ENCODE measurements at places on chromosomes 3 and 15.

GRCh38 chr3:34938784-34939183 lies 700.5 kb upstream of the ARPP21 start:
- no peak for DNase-seq

GRCh38 chr15:65771870-65772269 lies 20.2 kb downstream of the DENND4A start:
- no peak for DNase-seq

DNA sequence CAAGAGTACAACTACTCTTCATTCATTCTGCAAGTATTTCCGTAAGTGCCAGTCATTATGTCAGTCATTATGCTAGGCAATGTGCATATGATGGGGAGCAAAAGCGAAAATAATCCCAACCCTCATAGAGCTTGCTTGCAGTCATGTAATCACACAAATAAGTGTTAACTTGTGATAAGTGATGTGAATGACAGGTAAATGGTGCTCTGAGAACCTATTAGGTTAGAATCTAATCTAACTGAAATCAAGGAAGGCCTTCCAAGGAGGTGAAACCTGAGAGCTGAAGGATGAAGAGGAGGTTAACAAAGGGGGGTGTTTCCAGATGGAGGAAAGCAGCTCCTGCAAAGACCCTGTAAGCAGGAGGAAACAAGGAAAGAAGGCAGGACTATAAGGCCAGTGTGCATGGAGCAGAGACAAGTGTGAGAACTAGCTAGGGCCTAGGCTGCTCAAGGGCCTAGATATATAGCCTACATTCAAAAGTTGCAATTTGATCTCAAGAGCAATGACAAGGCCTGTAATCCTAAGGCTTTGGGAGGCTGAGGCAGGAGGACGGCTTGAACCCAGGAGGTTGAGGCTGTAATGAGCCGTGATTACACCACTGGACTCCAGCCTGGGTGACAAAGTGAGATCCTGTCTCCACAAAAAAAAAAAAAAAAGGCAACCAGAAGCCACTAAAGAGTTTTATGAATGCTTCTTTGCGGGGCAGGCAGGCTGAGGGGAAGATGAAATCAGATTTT lies 5.3 kb downstream of the PTPN9 start:
- DNase-seq = no peak

- no peak for DNase-seq
Measured at GRCh38 chr15:90539789-90540188, 10.1 kb downstream of the CRTC3 start.

- no peak for DNase-seq
Measured at GRCh38 chr3:101685870-101686307, 629 bp downstream of the RPL24 start.

DNA sequence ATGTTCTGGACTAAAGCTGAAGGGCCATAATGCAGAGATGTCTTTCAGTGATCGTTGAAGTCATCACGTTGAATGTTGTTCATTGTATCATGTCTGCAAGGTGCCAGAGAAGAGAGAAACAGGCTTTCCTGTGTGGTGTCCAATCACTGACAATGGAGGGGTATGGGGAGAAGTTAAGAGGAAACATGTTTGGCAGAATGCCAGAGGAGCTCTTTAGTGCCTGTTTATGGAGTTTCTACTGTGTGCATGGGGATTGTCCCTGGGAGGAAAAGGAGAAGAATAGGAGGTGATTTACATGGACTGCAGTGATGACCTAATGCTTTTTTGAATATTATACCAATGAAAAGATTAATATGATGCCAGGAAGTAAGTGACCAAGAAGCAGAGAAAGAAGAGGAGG lies 11.7 kb downstream of the SCAANT1 start:
- DNase-seq = no peak

DNA sequence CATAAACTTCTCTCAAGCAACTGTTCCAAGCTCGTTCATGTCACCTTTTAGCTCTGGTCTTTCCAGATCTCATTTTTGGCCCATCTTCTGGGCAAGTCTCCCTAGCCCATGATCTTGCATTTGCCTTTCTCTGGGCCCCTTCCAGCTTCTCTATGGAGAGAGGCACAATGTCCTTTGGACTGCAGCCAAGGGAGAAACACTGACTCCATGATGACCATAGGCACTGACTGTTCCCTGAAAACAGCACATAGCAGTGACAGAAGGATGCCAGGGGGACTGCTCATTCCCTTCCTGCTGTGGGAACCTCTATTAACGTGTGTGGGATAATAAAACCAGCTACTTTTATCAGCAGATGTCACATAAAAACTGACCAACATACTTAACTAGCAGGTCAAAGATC lies 60.3 kb downstream of the STRIT1 start:
- DNase-seq = no peak

- no peak for DNase-seq
Measured at GRCh38 chr3:168029705-168030104, 66.0 kb downstream of the GOLIM4 start.

DNA sequence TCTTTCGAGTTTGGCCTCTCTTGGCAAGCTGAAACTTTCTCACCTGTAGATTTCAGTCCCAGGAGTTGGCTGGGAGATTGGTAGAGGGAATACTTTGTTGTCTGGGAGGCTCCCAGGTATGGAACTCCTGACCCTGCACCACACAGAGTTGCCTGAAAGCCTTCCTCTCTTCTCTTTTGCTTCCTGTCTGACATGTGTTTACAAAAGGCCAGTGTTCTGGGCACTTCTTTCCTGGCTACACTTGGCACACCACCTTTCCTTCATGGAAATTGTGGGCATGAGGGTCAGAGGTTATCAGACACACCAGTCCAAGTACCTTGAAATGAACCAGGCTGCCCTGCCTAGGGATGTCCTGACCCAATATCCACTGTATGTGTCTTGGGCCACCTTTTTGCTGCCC lies 123.7 kb downstream of the ABHD5 start:
- no peak for DNase-seq

GRCh38 chr3:21893242-21893641 lies 142.2 kb upstream of the ZNF385D start:
- DNase-seq = no peak

GRCh38 chr3:45610119-45610518 lies 15.6 kb downstream of the LIMD1 start:
- DNase-seq = no peak

DNA sequence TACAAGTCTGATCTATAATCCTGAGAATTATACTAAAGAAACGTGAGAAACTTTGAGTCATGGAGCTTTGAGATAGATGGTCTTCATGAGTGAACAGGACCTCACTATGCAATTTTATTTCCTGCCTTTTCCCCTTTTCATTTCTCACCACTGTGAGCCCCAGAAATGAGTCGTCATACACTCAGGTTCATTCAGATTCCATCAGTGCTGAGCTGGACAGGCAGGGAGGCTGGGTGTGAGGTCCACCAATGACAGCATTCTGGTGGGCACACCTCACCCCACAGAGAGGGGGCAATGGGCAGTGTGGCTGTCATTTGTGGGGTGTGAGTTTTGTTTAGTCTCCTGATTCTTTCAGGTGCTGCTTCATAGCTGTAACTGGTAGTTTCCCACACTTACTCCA lies 16.9 kb downstream of the TIGIT start:
- DNase-seq = no peak

GRCh38 chr3:105781871-105782270 lies 86.9 kb downstream of the CBLB start:
- no peak for DNase-seq

- DNase-seq = no peak
Measured at GRCh38 chr3:133092681-133093080, 54.5 kb downstream of the TMEM108 start.

- no peak for DNase-seq
Measured at GRCh38 chr3:136110481-136110880, 85.7 kb downstream of the MSL2 start.

DNA sequence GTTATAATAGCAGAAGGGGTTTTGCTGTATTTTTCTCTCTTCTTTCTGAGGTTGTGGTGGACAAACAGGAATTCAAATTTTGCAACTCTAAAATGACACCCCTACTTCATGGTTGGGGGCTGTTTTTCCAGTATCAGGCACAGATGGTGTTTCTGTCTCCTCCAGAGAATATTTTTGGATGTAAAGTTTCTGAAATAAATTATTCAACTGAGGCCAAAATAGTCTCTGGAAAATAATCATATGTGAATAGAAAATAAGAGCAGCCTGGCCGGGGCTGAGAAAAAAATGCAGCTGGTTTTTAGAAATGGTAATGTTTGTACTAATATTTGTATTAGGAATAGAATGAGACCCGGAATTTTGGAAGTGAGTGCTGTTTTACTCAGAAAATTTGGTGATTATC lies 121.3 kb upstream of the ADAMTS9 start:
- DNase-seq = no peak

- DNase-seq = no peak
Measured at GRCh38 chr15:42059661-42060476, 34.5 kb downstream of the PLA2G4D start.

GRCh38 chr3:4756057-4756775 lies 223.0 kb upstream of the BHLHE40 start:
- no peak for DNase-seq

- no peak for DNase-seq
Measured at GRCh38 chr3:52020796-52021195, 25.1 kb upstream of the RPL29 start.

- DNase-seq = no peak
Measured at GRCh38 chr15:49235446-49236124, 65.5 kb downstream of the GALK2 start.

GRCh38 chr15:82968066-82968465 lies 15.5 kb upstream of the HOMER2 start:
- no peak for DNase-seq

DNA sequence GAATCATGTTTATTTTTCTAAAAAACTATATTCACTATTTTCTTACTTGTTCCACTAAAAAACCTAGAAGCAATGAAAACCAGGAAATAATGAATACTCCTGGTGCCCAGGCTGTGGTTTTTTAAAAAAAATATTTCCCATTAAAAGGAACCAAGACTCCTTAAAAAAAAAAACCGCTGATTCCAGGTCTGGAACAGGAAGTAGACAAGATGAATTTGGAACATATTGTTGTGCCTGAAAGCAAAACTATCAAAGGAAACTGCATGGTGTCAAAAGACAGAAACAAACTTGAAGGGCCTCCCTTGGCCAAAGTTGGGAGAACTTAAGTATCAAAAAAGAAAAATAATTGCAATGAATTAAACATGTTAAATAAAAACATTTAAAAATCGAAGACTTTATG lies 245.3 kb upstream of the P2RY1 start:
- no peak for DNase-seq

- no peak for DNase-seq
Measured at GRCh38 chr3:170909129-170909903, 879 bp upstream of the EIF5A2 start.

DNA sequence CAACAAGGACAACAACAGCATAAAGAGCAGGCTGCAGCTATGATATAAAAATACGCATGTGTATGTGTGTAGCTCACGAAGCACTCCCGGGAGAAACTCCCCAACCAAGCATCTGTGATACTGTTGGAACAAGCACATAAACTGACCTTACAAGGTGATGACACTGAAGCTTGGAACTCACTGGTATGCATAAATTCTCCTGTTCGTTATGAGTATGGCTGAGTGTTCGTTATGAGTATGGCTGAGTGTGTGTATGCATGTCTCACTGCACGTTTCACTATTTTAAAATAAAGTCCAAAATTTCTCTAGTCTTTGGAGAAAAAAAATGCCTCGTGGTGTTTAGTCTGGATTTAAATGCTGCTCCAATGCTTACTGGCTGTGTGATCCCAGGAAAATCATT lies 256.8 kb downstream of the RORA start:
- DNase-seq = no peak

- DNase-seq = no peak
Measured at GRCh38 chr3:58520403-58521335, 16.3 kb downstream of the ACOX2 start.

DNA sequence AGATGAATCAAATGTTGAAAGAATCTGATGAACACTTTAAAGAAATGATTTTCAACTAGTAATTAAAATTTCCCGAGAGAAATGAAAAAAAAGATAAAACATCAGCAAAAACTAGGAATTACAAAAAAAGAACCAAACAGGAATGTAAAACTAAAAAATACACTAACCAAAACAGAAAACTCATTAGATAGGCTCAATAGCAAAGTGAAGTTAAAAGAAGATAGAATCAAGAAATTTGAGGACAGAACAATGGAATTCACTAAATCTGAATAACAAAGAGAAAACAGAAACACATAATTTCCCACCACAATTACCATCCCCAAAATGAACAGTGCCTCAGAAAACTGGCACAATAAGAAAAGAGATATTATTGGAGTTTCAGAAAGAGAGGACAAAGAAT lies 290.1 kb upstream of the CNTN4 start:
- DNase-seq = no peak

- DNase-seq = no peak
Measured at GRCh38 chr15:40053831-40054604, 15.0 kb upstream of the SRP14 start.

DNA sequence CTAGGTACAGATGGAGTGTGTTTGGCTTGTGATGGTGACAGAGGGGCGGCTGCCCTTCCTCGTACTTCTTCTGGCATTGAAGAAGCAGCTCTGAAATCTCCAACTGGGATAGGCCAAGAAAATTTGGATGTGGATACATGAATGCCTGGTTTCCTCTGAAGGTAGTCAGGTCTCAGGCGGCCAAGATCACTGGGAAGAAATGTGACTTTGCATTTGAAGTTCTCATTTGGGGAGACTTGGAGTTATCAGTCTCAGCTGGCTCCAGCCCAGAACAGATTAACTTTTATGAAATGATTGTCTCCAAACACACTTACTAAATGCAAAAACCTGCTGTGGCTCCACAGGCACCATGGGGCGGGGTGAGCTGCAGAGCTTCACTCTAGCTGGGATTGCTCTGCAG lies 215.9 kb downstream of the THSD4 start:
- no peak for DNase-seq

- DNase-seq = no peak
Measured at GRCh38 chr3:131568460-131568859, 65.7 kb upstream of the MRPL3 start.

DNA sequence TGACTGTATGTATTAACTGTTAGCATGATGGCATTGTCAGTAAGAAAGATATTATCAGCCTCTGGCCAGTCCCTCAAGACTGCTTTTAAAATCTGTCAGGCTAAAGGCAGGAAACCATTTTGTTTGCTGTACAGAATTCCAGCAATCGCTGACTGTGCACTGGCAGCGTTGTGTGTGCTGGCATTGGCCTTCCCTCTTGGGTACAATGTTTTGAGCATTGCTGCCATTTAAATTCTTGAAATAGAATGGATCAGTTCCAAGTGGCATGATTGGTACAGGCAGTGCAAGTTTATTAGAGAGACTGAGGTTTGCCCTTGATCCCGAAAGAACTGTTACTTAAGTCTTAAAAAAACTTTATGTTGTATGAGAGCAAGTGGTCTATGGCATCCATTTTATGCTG lies 788.7 kb downstream of the OTOL1 start:
- DNase-seq = no peak

DNA sequence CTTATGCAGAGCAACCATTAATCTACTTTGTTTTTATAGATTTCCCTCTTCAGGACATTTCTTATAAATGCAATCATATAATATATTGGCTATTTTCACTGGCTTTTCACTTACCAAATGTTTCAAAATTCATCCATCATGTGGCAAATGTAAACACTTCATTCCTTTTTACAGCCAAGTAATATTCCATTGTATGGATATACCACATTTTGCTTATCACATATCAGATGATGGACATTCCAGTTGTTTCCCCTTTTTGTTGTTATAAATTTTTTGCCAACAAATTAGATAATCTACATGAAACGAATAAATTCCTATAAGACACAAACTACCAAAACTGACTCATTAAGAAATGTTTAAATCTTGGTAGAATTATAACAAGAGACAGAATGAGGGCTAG lies 79.8 kb upstream of the CSPG5 start:
- DNase-seq = no peak
